NCI-H1694 treated with DMSO at 0.1 percent for 48 hours (cell line): ENCODE measurements at places on chromosomes 1 and 21.

GRCh38 chr1:9653491-9654050, 2.0 kb downstream of the PIK3CD start:
- DNase-seq = no peak

GRCh38 chr21:32475162-32475812, 62.8 kb downstream of the EVA1C start:
- DNase-seq = no peak

- DNase-seq = peak; percentile 92
Observed at GRCh38 chr21:29372063-29372802, 73.5 kb downstream of the BACH1 start.

GRCh38 chr1:223242971-223243370, 99.9 kb upstream of the TLR5 start:
- no peak for DNase-seq

DNA sequence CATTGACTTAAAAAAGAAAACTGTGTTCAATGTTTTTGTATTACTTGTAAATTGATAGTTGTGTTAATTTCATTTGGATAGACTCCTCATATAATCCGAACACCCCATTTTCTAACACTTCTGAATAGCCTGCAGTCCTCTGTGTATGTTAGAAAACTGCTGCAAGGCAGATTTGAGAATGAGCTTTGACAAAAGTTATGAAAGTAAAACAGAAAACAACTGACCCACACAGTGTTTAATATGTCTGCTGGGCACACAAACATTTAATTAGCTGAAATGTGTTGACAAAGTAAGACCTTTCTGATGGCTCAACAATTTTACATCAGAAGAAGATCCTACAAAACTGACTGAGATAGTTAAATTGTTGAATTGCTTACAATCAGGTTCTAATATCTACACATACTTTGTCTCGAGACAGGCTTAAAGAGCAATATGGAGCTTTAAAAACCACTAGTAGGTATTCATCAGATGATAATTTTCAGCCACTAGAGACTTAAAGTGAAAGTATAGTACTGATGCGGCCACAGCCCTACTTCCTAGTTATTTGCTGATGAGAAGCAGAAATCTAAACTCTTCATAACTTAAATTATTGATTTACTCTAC, 40.0 kb upstream of the PRMT6 start:
- DNase-seq = no peak
